ENCODE measurements at places on chromosomes 2 and 18.

DNA sequence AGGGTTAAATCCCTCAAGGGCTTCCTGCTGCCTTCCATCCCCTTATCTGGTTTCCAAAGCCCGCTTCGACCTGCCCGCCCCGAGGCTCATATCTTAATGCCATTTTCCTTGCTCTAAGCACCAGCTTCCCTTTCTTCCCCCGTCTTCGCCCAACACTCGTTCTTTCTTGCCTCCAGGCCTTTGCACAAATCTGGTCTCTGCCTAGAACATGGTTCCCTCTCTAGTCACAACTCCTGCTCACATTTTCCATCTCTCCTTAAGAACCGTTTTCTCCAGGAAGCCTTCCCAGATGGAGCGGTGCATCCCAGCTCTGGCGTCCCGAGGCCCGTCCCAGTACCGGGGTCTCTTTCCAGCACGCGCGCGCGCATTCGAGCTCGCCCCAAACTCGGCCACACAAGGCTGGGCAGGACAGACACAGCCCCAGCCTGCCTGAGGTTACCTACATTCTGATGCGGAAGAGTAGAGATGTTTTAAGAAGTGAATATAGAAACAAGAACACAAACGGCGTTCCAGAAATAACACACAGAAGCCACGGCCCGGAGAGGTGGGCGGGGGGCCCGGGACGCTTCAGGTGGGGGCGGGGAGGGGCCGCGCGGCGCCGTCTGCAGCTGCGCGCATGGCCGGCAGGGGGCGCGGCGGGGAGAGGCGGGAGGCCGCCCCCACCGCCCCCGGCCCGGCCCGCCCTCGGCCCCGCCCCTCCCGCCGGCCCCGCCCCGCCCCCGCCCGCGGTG is at the start of gene DGKD:
DGKD (plus strand) TSS at position 726 of the 731 bp plus-strand sequence. CDS start 25 bp downstream, outside the sequence.
- no peak for DNase-seq

GRCh38 chr2:170208967-170209366 is 31.0 kb downstream of the MYO3B start:
- no peak for DNase-seq

DNA sequence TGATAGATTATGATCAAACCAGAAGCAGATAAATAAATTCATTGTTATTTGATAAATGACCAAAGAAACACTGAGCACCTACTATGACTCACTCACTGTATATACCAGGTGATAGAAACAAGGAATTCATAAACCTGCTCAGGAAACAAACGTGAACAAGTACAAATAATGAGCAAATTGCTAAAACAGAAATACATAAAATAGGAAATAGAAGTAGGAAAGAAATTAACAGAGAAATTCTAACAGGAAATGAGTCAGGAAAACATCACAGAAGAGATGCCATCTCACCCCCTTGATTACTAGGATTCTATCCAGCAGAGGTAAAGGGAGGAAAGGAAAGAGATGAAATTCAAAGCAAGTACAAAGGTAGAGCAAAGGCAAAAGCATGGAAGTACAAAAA is 31.3 kb downstream of the EXOC6B start:
- DNase-seq = no peak

- no peak for DNase-seq
These were observed 75.4 kb upstream of the MAP2 start for GRCh38 chr2:209348433-209348832.

- DNase-seq = no peak
These were observed 27.9 kb upstream of the RPE start for GRCh38 chr2:209974576-209974975.

DNA sequence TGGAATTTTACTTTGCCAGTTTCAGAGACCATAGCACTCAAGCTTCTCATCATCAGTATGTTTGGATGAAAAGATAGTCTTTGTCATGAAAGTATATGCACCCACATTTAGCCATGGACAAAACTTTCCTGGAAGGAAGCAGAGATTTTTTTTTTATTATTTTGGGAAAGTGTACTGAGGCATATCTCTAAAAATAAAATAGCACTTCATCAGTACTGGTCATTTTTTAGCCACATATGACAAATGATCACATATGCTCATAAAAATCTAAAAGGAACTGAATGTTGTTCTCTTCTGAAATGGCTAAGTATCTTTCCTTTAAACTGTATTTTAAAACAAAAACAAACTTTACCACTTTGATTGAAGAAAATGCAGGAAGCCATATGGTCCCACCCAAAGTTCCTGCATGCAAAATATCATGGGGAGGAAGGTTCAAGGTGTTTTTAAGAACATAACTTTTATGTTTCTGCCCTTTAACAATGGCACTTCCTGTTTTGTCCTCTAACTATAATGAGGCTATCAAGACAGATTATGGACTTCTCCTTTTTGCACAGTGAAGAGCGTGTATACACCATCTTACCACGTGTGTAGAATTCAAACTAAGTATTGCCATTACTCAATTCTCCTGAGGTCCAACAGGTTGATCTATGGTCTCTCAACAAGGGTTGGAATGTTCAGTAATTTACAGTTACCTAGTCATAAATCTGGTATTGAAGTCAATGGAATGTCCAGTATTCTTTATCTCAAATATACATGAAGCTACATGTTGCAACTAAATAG is 77.1 kb upstream of the SLC39A10 start:
- DNase-seq = no peak

- no peak for DNase-seq
These were observed 84.2 kb upstream of the RPE start for GRCh38 chr2:209918251-209918650.
